Stimulated activated CD4-positive, alpha-beta T cell treated with anti-CD3 and anti-CD28 coated beads, Interleukin-15, amount 100 ng/mL, for 1 hour (primary cell): ENCODE measurements at places on chromosomes 1 and 21.

DNA sequence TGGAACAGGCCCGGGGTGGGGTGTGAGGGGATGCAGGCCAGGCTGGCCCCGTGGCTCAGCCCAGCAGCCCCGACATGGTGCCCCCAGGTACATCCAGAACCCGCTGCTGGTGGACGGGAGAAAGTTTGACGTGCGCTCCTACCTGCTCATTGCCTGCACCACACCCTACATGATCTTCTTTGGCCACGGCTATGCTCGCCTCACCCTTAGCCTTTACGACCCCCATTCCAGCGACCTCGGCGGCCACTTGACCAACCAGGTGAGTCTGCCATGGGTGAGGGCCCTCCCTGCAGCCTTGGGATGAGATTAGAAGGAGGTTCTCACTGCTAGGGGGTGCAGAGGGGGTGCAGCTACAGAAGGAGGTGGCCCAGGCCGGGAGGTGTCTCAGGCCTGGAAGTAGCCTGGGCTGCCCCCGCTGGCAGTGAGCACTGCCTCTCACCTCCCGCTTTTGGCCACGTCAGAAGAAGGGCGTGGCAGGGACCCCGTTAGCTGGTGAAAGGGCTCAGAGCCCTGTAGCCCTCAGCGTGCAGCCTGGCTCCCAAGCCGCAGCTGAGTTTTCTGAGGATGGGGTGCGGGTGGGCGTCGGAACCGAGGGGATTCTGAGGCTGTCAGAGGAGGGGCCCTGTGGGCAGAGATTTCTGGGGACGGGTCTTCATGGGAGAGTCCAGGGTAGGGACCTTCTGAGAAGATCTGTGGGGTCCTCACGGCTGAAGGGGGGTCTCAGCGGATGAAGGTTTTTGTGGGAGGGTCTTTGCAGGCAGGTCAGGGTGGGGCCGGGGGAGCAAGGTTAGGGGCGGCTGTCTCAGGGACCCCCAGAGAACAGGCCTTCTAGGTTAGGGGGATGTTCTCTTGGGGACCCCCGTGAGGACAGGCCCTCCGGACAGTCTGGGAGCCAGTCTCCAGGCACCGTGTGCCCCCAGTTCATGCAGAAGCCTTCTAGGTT lies 10.4 kb downstream of the TTLL10 start:
- no peak for DNase-seq

GRCh38 chr1:41731516-41732030 lies 187.1 kb downstream of the HIVEP3 start:
- DNase-seq: no peak

DNA sequence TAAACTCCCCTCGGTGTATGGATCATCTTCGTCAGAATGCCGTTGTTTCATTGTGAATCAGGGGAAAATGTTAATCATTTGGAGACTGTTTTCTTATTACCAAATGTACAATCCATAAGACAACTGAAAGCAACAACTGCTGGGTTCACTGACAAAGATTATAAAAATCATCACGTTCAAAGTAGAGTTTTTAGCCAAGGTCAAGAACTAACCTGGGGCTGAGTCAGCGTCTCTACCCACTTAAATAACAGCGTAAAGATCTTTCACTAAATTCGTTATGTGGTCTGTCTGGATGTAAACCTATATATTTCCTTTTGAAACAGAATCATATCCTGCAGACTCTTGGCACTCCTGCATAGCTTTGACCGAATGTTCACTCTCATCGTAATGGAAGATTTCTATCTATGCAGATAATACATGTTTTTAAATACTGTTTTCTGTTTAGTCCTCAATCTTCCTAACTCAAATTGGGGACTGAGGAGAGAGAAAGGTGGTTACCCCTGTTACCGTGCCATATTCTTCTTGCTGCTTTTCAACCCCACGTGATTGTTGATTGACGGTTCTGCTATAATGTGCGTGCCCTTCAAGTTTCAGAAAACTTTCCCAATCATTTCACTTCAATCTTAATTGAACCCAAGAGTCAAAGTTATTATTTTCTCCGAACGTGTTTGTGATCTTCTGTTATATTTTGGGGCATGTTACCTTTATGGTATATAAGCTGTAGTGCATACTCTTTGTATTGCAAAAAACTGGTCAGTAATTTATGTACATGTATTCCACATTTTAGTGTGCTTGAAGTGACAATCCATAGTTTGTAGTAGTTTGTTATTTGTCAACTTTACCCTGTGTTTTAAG lies 15.6 kb upstream of the NCMAP start:
- no peak for DNase-seq

- DNase-seq: no peak
Measured at GRCh38 chr1:159247266-159247665, 42.6 kb downstream of the ACKR1 start.

DNA sequence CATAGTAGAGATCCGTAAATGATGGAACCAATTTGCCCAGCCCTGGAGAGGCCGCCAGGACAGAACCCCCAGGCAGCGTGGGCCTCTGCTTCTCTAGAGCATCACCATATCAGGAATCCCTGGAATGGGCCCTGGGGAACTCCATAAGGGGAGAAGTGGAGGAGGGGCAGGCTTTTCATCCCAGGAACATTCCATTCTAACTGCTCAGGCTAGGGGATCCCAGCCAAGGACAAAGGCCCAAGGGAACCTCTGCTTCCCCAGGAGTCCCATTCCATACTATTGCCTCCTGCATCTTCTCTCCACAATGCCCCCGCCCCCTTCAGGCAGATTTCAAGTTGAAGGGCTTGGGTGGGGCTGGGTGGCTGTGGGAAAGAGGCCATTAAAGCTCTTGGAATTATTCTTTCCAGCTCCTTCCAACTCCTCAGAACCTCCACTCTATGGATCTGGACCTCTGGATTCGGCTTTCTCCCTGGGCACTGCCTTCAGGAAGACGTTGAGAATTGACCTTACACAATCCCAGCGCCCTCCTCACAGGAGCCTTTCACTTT lies 6.0 kb downstream of the TRNP1 start:
- DNase-seq: no peak

DNA sequence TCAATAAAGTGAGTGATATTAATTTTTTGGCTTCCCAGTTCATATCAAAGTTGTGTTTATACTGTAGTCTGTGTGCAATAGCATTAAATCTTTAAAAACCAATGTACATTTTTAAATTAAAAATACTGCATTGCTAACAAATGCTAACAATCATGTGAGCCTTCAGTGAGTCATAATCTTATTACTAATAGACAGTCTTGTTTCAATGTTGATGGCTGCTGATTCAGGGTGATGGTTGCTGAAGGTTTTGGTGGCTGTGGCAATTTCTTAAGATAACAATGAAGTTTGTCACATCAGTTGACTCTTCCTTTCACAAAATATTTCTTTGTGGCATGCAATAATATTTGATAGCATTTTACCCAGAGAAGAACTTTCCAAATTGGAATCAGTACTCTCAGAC lies 109.0 kb downstream of the ZMYM4 start:
- no peak for DNase-seq

DNA sequence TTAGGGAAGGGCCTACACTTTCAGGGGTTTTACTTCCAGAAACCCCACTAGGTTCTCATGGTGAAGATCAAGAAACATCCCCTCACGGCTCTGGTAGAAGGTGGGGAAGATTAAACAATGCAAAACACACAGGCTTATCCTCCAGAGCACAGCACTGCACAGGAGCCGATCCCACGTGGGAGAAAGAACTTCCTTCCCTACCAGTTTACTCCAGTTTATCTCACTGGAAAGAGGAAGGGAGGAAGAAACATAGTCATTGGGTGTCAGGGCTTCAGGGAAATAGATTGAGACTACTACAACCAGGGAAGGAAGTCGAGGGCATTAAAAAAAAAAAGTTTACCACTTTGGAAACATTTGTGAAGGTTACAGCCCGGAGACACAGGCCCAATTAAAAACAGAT lies 164.4 kb downstream of the NTPCR start:
- no peak for DNase-seq

DNA sequence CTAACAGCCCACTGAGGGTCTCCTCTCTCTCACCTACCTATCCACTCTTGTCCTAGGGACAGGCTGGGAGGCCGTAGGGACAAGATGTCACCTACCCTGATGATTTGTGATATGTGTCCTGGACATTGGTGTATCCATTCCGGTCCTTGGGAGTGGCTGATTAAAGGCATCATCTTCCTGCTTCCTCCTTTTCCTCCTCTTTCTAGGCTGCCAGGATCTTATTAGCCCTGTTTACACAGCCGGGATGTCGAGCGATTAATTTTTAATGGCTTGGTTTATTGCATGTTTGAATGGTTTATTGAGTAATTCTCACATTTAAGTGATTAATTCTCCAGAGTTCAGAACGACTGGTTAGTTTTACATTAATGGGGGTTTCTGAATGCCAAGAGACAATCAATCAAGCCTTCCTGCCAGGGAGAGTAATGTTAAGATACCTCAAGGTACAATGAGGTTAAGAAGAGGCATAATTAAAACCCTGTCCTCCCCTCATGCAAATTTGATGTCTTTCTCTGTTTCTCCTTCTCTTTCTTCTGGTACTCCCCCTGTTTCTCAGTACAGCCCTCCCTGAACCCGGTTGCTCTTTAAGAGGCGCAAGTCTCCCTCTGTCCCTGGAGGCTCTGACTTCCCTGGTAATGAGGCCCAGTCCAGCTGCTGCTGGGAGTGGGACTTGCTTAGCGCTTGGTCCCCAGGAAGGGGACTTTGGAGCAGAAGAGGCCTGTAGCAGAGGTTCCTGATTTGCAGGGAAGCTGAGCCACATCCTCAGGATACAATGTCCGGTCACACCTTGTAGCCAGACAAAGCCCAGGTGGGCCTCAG lies 50.9 kb downstream of the ACTL8 start:
- DNase-seq: no peak

- no peak for DNase-seq
Measured at GRCh38 chr1:33588726-33589125, 116.3 kb downstream of the ZSCAN20 start.

GRCh38 chr1:163178628-163179027 lies 24.1 kb downstream of the RGS5 start:
- DNase-seq: no peak

- DNase-seq: no peak
Measured at GRCh38 chr1:165841582-165842017, 14.2 kb downstream of the UCK2 start.

DNA sequence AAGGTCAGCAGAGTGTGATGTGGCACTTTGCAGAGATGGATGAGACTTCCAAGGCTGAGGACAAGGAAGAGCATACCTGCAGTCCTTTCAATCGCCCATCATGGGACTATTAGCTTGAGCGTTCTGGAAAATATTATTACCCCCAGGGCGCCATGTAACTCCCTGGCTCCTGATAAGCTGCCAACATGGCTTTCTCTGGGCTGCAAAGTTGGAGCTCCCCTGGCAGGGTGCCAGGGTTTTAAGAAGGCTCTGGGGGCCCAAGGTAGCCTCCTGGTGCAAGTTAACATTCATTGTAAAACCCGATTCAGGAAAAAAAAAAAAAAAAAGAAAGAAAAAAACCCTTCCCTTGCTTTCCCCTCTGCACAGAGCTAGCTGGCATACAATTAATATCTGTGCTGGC lies 196.7 kb downstream of the PBX1 start:
- no peak for DNase-seq

GRCh38 chr21:26389971-26390641 lies 183.0 kb downstream of the CYYR1 start:
- DNase-seq: no peak

GRCh38 chr1:36463463-36463802 lies 751 bp downstream of the MRPS15 start:
- no peak for DNase-seq

GRCh38 chr1:71498542-71498941 lies 417.7 kb upstream of the ZRANB2 start:
- no peak for DNase-seq

DNA sequence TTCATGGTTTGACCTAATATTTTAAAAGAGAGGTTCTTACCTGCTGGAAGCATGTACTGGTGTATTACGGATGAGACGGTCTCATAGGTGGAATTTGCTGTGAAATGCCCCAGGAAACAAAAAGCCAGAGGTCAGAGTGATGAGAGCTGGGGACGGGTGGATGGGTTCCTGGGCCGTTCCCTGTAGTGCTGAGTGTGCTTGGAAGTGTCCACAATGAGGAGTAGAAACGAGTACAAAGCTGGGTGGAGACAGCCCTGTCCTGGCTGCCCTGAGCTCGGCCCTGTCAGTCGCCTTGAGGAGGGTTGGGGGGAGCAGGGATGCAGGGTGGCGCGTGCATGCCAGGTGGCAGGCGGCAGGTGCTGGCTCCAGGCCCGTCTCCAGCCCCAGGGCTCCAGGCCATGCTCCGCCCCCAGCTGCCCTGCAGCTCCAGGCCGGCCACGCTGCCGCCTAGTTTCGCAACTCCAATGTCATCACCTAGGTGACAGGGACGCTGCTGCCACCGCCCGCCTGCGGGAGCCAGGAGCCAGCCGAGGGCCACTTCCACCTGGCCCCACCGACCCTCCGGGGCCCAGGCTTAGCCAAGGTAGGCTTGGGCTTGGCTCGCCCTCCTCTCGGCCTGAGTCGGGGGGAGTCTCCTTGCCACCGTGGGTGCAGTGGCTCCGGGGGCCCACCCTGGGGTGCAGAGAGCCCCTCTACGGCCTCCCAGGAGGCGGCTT lies 16.4 kb downstream of the TP73 start:
- DNase-seq: no peak

DNA sequence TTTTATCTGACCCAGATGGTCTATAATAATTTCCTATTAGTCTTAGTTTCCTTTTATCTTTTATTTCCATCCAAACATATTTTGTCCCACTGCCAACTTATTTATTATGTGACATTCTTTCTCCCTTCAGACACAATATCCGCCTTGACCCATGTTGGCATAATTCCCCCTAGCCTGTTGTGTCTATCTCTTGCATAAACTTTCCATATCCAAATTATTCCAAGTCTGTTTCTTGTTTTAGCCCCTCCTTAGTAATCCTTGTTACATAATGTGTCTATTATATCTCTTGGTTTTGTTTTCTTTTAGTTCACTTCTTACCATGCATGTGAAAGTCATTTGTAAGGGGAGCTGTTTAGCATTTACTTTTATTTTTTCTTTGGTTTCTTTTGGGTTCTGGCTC lies 81.6 kb upstream of the CACHD1 start:
- DNase-seq: no peak

- DNase-seq: no peak
Measured at GRCh38 chr1:187300081-187300480, 471.3 kb downstream of the PLA2G4A start.

DNA sequence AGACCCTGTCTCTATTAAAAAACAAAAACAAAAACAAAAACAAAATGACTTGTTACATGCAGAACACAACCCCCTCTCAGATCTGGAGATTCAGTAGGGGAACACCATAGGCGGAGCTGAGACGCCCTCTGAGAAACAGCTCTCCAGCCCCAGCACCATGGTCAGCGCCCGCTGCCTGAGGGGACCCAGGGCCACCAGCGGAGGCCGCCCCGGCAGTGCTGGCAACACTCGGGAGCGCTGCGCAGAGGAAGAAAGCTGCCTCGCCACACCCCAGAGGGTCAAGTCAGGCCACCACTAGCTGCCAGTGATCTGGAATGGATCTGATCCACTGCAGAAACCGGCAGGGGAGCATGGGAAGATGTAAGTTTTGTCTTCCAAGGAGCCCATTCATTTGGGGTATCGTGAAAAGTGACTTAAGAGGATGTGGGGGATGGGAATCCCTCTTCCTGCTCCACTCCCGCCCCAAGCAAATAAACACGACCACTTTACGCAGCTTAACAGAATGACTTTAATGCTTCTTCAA lies 3.1 kb downstream of the ACTA1 start:
- DNase-seq: no peak

- DNase-seq: no peak
Measured at GRCh38 chr1:192067360-192067759, 90.9 kb upstream of the RGS18 start.
